Naive thymus-derived CD8-positive, alpha-beta T cell (primary cell): ENCODE measurements at places on chromosomes 3 and 15.
A peak's percentile ranks its signal among the peaks of the same experiment; 100 is the strongest.

DNA sequence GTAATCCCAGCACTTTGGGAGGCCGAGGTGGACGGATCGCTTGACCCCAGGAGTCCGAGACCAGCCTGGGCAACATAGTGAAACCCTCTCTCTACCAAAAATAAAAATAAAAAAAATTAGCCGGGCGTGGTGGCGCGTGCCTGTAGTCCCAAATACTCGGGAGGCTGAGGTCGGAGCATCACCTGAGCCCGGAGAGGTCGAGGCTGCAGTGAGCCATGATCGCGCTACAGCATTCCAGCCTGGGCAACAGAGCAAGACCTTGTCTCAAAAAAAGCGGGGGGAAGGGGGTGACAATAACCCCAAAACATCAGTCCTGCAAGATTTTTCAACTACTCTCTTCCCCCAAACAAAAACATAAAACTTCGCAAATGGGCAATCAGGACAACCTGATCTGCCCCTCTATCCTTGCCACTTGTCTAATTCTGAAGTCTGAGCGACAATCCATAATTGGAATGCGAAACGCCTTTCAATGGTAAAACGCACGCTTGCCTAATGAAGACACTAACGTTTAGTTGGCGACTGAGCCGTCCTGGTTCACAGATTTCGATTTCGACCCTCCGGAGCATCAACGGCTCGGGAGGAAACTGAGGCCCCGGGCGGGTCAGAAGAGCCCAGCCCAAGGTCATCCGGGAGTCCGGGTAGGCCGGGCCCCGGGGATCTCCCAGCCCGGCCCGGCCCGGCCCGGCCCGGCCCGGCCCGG is 868 bp downstream of the BTBD1 start:
- no peak for DNase-seq

DNA sequence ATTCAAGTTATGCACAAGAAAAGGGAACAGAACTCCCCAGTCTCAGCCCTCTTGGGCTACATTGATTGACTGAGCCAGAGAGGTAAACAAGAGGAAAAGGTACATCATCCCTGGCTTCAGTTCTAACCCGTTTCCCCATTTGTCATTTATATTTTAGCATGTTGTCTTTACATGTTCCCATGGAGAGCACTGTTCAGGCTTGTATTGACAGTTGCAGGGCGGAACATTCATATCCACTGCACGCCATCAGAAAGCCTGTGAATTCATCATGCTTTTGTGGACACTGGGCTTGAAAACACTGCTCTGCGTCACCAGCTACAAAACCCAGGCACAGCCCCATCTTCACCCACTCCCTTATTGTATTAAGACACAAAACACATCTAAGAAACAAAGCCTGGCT is 240.9 kb upstream of the EIF1B start:
- no peak for DNase-seq

GRCh38 chr3:74651292-74651691 is 36.8 kb upstream of the CNTN3 start:
- DNase-seq, result no peak

DNA sequence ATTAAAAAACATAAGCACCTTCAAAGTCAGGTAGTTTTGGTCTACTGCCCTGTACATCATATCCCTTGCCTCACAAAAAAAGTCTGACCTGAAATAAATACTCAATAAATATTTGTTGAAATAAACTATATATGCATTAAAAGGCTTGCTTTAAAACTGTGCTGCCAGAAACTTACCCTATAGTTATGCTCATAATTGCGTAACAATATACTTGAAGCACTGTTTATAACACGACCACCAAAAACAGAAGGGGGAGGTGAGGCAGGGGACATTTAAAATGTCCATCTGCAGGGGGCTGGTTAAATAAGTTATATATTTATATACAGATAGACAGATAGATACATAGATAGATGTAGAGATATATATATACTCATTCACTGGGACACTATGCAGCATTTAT is 549.5 kb downstream of the MAGI1 start:
- no peak for DNase-seq

DNA sequence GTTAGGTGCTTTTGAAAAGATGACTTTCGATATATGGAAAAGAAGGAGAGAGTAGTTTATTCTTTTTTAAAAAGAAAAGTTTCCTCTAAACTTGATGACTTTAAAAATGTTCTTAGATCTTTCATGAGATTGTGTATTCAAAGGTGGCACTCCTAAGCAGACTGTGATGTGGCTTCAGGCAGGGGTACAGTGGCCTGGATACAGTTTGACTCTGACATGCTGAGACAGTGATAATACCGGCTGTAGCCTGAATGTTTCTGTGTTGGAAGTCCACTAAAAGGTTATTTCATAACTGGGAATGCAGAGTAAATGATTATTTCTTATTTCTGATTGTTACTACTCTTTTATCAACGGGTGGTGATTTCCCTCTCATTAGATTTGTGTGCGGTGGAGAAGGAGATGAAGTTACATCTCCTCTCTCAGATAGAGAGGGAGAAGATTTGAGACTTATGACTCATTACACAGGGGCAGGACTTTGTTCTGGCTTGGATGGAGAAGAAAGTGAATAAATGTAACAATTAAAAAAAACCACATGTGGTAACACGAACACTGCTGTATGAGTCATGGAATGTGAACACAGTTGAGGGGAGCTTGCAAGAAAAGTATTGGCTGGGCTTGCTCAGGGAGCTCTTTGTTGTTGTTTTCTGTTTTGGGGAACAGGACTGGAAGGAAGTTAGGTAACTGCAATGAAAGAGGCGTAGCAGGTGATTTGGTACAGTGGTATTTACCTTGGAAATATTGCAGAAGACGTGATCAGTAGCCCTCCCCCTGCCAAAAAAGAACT is 21.6 kb downstream of the SPTSSB start:
- peak; percentile 49 for DNase-seq

DNA sequence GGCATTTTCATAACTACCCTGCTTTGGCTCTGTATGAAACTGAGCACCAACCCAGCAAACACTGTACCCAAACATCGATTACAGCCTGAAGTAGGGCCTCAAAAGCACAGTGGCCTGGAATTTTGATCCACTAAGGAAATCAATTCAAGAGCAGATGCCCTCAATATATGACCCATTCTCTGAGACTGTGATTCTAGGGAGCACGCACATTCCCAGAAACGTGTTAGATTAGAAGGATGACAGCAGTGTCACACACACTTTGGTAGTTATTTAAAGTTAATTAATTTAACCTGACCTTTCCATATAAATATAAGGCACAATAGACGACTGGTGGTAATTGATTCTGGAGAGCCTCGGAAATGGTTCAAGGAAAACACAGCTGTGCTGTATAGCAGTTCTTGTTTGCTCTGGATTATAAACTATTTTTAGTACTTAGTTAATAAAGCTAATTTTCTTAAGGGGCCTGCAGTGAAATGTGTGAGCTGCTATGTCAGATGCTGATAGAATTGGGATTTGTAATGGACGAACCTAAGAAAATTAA is 126.3 kb upstream of the ZNF385D start:
- DNase-seq, result no peak
